Smooth muscle cell of the brain vasculature (primary cell): ENCODE measurements at places on chromosomes 7 and 10.

DNA sequence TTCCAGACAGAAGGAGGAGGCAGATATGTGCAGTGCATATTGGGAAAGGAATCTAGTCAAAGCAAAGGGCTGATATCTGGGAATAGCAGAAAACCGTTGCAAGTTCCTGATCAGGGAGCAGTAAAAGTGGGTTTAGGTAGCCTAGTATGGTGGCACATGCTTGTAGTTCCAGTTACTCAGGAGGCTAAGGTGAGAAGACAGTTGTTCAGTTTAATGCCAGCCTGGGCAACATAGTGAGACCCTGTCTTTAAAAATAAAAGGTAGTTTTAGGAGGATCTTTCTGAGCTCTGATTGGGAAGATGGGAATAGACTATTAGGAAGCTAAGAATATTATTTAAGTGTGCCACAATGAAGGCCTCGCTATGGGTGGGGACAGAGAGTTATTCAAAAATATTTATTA, 1.7 kb downstream of the CCDC172 start:
- DNase-seq: no peak

DNA sequence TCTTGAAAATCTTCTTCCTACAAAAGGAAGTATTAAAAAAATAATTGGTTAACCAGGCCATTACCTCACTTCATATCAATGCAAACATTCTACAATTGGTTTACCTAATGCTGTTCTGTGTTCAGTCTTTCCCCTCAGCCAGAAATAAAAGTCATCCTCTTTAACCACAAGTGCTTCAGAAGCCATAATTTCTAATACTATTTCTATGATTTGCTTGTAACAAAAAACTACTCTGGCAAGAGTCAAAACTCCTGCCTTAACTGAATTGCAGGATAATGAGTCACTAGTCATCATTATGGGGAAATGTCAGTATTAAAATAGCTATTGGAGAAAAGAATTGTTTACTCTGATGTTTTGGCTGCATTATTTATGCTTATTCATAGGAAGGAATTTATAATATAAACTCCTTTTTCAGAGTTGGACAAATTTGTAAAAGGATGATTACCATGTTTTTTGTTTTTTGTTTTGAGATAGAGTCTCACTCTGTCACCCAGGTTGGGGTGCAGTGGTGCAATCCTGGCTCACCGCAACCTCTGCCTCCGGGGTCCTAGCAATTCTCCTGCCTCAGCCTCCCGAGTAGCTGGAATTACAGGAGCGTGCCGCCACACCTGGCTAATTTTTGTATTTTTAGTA, 55.5 kb upstream of the ODAD2 start:
- DNase-seq: no peak

DNA sequence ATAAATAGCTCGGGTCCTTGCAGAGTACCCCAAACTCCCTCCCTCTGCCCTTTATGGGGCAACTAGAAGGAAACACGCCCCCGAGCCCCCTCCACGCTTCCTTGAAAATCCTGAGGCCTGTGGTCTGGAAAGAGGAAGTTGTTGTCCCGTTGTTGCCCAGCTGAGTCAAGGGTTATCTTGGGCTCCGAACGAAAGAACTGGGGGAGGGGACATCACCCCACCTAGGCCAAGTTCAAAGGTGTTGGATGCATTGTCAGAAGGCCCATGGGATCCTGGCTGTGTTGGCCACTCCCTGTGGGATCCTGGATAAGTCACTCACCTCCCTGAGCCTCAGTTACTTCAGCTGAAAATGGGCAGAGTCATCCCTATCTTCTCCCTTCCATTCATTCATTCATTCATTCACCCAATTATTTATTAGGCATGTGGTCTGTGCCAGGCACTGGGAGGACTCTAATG, at the start of gene CCL24:
TSS of gene CCL24 (minus strand) at position 26 of the 456 bp plus-strand sequence. CDS start 91 bp downstream, outside the sequence.
- no peak for DNase-seq

GRCh38 chr7:80922253-80923049, 3.6 kb upstream of the SEMA3C start:
- DNase-seq: no peak

GRCh38 chr7:159137906-159138305, 6.8 kb downstream of the VIPR2 start:
- DNase-seq: no peak

DNA sequence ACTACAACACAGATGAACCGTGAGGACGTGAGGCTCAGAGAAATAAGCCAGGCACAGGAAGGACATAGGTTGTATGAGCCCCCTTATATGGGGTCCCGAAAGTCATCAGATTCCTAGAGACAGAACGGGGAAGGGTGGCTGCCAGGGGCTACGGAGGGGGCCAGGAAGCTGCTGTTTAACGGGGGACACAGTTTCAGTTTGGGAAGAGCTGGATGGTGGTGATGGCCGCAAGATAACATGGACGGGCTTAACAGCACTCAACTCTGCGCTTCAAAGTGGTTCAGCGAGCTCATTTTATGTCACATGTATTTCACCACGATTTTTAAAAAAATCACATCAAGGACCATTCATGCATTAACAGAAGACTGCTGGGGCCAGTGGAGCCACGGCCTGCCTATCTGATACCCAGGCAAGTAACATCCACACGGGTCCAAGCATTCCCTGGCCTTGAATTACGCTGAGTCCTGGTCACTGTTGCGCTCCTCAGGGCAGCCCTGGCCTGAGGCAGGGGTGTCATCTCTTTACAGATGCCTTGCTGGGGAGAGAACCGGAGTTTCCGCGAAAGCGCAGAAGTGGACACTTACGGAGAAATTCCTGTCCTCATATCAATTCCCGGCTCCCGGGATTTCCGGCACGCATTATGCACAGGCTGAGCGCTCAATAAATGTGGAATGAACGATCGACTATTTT, 1.5 kb downstream of the CARD11 start:
- no peak for DNase-seq
